ENCODE measurements at places on chromosomes 3 and 15.

- DNase-seq: no peak
Observed at GRCh38 chr3:56775838-56776555, 25.8 kb downstream of the ARHGEF3 start.

DNA sequence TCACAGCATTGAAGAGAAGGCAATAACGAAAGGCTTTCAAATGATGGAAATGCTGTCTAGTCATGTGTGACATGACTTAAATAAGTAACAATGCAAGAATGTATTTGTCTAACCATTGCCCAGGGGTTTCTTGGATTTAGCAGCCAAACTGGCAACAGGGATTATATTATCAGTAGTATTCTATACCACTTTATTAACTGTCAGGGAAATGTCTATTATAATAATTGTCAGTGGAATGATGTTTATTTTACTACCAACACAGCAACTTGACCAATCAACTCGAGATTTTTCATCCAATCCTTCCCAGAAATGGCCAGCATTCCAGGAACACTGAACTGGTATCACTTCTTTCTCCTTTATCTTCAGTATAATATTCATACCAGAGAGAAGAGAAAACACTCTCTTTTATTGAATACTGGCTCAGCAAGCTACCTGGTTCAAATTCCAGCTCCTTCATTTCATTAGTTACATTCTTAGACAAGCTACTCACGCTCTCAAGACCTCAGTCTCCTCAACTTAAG lies 66.2 kb downstream of the FOXP1 start:
- no peak for DNase-seq

- no peak for DNase-seq
Observed at GRCh38 chr15:22262613-22263020, 182.3 kb downstream of the OR4M2 start.

DNA sequence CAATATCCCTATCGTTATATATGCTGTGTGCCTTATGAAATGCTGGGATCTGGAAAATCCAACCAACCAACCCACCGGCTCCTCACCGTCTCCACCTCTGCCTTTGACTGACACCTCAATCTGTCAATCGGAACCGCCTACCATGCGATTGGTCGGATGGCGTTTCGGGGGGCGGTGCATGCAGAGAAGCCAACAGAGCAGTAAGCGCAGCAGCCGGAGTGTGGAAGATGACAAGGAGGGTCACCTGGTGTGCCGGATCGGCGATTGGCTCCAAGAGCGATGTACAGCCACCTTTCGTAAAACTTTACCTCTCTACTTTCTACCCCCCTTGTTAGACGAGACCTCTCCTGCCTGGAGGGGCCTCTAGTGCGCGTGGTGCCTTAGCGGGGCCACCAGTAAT lies 6.3 kb downstream of the CLK3 start:
- no peak for DNase-seq

DNA sequence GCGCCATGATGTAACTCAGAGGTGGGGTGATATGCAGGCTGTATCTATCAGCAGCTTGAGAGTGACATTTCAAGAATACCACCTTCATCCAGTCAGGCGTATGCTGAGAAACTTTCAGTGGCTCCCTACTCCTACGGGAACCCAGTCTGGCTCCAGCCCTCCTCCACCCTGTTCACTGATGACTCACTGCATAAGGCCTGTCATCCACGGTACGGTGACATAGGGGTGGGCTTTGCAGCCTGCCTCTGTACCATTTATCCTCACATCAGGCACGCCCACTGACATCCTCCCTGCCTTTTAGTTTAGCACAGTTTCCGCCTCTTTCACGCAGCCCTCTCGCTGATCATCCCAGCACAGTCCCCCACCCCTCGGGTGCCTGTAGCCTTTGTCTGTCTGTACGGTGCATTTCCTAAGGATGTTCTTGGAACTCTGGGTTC lies 11.7 kb downstream of the PXYLP1 start:
- no peak for DNase-seq

DNA sequence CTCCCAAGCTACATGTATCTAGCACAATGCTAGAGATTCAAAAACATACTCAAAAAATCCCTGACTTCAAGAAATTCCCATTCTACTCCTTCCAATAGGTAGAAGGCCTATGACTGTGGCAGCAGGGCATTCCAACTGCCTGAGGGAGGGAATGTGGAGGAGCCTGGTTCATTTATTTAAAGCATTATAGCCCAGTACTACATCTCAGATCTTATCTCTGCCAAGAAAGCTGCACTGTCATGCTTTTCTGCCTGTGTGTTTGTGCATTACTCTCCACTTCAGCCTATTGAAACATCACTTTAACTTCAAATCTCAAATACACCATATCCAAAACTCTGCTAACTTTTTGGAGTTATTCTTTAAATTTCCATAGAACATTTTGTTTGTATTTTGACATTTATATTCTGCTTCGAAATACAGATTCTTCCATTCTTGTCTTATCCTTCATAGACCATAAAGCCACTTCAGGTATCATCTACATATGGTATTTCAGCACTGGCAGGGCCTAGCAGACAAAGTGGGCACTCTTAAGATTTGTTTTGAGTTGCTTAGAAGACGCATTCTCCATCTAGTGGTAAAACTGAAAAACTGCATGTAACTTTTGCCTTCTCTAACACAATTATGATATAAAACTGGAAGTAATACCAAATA lies 59.1 kb upstream of the NEDD4 start:
- no peak for DNase-seq

DNA sequence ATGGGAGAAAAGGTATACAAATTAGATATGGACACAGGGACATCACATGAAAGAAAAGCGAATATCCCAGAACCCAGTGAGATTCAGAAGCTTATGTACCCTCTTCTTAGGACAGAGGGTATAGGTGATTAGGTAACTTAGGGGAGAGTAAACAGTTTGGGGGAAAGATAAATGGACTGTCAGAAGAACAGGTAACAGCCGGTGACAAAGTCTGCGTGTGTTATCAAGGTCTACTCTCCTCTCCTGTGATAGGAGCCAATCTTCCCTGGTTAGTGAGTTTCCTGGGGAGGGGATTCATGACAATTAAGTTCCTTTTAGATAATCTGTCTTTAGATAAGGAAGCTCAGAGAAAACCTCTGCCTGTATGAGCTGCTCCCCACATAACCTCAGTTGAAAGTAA lies 30.6 kb upstream of the SNRPN start:
- DNase-seq: no peak

- DNase-seq: no peak
Observed at GRCh38 chr3:121552379-121552778, 6.6 kb upstream of the POLQ start.

GRCh38 chr15:28112962-28113361 lies 13.8 kb upstream of the OCA2 start:
- DNase-seq: no peak

GRCh38 chr3:11059090-11059798 lies 66.7 kb downstream of the SLC6A1 start:
- peak; percentile 48 for DNase-seq

- peak; percentile 90 for DNase-seq
Observed at GRCh38 chr3:23991683-23992628, 46.9 kb downstream of the NR1D2 start.

- DNase-seq: no peak
Observed at GRCh38 chr15:89926158-89926557, 13.4 kb upstream of the ARPIN start.

DNA sequence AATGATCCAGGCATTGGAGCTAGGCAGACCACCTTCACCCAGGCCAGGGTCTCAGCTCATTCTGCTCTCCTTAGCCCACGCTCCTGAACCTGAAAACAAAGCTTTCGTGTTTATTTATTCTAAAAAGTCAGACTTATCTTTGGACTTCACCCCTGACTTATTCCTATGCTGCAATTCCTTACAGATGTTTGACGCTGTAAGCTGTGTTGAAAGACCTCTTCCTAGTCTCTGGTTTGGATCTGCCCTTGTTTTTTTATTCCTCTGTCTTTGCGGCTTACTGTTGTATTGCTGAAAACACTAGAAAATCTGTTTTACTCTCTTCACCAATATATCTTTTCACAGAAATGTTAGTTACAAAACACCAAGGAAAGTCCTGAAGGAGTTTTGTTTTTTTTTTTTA lies 40.5 kb upstream of the LDHAL6B start:
- no peak for DNase-seq

GRCh38 chr3:8872261-8872660 lies 91.0 kb downstream of the RAD18 start:
- no peak for DNase-seq

GRCh38 chr3:193656445-193656844 lies 63.4 kb downstream of the OPA1 start:
- DNase-seq: no peak

GRCh38 chr3:13451301-13451673 lies 28.8 kb upstream of the HDAC11 start:
- DNase-seq: no peak

- DNase-seq: no peak
Observed at GRCh38 chr15:61871926-61872522, 188.2 kb downstream of the VPS13C start.

DNA sequence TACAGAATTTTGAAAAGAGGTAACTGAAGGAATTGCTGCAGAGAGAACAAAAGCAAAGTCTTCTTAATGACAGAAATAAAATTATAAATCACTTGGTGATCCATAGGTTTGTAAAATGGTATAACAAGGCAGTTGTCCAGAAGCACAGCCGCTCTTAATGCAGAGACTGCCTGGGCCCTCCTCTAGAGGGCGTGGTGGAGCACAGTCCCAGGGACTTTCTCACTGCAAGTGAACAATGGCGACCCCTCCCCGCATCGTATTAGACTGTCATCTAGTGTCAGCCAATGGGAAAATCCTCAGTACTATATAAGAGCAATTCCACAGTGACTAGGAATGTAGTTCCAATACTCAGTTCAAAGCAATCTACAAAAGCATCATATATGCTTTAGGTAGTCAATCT lies 26.4 kb upstream of the ZBED2 start:
- no peak for DNase-seq

DNA sequence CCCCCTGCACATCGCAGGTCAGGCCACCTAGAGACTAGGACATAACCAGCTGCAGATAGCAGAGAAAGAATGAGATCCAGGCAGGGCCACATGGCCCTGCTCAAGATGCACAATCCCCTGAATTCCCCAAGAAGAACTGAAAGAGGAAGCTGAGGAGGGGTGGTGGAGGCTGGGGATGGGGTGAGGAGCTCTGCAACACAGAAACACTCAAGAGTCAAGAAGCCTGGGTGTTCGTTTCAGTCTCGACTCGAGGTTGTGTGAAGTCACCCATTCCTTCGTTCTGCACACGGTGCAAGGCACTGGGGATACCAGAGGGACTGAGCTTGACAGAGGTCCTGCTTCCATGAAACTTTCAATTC lies 62.0 kb downstream of the TLE3 start:
- no peak for DNase-seq

DNA sequence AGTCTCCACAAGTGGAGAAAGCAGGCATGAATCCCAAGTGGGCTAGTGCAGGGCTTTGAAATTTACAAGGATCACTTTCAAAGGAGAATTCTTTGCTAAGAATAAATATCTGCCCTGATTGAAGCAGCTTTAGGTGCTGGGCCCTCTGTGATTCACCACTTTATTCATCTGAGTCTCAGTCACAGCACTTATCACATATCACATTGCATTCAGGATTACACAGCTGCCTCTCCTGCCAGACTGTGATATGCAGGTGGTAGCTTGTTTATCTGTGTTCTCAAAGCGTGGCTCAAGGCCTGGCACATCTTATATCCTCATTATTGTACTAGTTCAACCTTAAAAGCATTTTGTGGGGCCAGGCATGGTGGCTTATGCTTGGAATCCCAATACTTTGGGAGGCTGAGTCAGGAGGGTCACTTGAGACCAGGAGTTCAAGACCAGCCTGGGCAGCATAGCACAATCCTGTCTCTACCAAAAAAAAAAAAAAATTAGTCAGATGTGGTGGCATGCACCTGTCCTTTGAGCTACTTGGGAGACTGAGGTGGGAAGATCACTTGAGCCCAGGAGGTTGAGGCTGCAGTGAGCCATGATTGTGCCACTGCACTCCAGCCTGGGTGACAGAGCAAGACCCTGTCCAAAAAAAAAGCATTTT lies 156.9 kb upstream of the EIF1B start:
- DNase-seq: peak; percentile 86

DNA sequence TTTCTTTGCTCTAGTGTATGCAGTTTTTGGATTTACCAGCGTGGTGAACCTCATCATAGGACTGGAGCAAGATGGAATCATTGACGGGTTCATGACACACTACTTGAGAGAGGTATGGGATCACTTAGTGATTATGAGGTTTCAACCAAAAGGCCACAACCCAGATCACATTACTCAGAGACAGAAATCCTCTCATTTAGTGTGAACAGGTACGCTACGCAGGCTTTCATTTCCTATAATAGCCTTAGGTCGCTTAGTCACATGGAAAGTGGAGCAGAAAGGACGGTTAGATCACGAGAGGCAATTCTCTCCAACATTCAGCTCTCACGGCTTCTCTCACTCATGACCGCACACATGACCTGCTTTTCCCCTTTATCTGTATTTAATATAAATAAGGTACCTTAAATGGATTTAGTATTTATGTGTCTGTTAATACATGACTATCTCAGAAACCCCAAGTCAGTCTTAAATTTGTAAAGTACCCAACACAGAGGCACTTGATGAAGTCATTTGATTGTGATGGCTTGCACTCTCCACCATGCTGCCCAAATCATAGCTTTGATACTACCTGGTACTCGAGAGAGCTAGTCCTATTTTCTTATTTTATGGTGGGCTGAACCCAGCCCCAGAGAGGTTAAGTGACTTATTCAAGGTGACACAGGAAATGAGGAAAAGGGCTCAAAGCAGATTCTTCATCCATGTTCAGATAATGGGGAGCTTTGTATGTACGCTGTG lies 8.6 kb downstream of the TM6SF1 start:
- DNase-seq: no peak

DNA sequence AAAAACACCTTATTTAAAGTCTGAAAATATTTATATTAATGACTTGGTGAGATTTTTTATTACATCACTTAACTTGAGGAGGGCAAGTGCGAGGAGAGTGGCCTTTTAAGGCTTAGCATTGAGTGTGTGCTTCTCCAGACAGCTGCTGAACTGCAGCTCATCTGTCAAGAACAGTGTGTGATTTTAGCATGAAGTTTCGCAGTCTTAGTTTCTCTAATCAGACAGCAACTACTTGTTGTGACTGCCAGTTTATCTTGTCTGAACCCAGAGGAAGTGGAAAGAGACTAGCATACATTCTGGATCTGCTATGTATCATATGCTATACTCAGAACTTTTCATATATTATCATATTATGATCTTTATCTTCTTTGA lies 291.7 kb upstream of the ROPN1 start:
- no peak for DNase-seq

- DNase-seq: no peak
Observed at GRCh38 chr3:51390246-51391074, 625 bp upstream of the RBM15B start.

DNA sequence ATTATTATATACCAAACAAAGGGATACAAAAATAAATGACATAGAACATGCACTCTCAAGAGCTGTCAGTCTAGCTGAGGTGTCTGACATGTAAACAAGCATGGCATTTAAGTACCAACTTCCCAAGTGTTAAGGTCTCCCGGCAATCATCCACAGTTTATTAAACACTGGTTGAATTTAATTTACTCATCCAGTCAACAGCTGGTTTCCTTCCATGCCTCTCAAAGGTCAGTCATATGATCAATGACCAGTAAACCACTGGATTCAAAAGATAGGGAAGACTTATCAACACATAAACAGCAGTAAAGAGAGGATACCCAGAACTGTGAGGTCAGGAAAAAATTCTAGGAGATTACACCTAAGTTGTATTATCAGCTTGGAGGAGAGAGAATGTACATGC lies 80.4 kb downstream of the ADAM10 start:
- no peak for DNase-seq
